ENCODE measurements at places on chromosomes 13 and 19. TPM values are rescaled to one million over a fixed set of nuclear protein-coding genes. Genes with fewer than 3 reads are reported as not detected.

DNA sequence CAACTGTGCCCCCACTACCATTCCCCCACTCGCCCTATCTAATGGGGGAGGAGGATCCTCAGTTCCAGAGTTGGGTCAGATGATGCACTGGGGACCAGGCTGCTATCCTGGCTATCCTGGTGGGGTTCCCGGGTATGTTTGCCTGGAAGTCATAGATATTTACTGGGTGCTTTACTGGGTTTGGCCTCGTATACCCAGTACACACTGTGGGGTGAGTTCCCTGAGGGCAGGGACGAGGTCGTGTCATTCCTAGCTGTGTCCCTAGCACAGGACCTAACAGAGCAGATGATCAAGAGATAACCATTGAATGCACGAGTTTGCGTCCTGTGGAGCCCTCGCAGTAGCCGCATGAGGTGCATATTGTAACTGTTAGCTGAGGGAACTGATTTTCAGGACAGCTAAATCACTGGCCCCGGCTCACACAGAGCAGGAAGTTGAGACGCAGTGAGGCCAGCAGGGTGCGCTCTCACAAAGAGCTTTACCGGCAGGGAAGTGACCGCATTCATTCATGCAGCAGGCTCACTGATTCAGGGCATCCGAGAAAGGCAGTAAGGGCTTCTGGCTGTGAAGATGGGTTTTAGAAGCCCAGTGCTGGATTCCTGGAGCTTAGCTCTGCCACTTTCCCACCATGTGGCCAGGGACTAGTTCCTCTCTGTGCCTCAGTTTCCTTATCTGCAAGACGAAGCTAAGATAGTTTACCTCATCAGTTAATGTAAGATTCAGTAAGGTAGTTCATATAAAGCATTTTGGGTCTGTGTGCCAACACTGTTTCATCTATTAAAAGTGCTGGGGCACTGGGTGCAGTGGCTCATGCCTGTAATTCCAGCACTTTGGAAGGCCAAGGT lies 6.0 kb downstream of the RUVBL2 start:
- peak; percentile 61 for DNase-seq

LILRA6 gene
- not detected for total RNA-seq

DNA sequence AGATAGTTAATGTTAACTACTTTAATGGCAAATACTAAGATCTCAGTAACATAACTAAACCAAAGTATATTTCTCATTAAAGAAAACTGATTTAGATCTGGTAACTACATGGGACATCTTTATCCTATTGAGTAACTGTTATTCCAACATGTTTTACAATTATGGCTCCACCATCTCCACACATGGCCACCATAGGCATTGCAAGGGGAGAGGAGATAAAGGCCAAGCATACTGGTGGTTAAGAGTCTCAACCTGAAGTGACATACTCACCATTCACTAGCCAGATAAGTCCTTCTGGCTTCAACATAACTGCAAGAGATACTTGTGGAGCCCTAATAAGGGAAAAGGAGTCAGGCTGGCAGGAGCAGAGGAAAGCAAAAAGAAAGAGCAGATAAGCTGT lies 1586.4 kb upstream of the SPRY2 start:
- no peak for DNase-seq

- no peak for DNase-seq
Observed at GRCh38 chr19:16882146-16882545, 6.7 kb upstream of the F2RL3 start.

DNA sequence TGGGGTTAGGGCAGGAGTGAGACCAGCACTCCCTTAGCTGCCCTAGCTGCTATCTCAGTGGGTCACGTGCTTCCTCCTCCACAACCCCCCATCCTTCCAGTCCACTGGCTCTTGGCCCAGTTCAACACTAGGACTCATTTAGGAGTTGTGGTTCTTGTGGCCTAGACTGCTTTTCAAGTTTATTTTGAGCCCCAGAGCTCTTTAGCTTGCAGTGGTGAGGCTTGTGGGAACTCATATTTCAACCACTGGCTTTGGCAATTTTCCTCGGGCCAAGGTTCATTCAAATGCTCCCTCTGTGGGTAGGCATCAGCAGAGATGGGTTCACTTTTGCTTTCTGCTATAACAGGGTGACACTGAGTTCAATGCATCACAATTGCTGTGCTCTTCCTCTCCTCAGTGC lies 436.2 kb upstream of the SLITRK5 start:
- peak; percentile 96 for DNase-seq

PRODH2 gene
- not detected for total RNA-seq

GRCh38 chr13:112690283-112690929 lies 568 bp downstream of the ATP11A start:
- peak; percentile 36 for DNase-seq

Measured in LHCN-M2 (cell line).